ENCODE measurements at places on chromosomes 7 and 10.

DNA sequence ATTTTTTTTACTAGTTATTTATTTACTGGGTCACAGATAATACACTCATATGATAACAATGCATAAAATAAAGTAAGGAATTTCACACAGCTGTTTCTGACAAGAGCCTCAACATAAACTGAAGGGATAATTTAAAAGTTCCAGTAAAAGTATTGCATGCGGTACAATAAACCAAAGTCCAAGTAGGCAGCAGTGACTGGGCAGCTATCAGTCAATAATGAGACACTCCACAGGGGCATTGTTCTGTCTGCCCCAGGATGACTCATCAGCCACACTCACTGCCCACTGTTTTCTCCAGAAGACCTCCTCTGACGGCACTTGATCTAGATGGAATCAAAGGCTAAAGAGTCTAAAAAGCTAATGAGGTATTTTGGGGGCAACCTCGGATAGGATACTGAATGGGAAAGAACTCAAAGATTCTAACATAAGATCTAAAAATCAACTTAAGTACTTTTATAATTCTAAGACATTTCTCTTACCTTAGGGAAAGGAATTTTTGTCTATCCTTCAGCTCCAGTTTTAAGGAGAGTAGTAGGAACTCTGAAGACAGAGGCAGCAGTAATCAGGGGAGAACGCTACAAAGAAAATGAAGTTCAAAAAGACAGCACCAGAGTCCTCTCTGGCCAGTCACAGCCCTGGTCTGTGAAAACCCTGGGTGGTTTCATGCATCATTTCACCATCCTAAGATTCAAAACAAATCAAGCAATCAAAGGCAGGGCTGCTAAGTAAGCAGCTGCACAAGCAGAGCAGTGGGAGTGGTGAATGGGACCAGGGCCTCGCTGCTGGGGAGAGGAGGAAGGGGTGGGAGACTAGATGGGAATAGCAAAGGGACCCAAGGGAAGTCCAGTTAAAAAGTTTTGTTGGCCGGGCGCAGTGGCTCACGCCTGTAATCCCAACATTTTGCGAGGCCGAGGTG lies 175.1 kb downstream of the AVL9 start:
- no peak for DNase-seq

- no peak for DNase-seq
Measured at GRCh38 chr7:70376561-70377031, 755.3 kb upstream of the GALNT17 start.

- DNase-seq, result peak; percentile 86
Measured at GRCh38 chr7:65554-65953, 126.8 kb upstream of the FAM20C start.

- DNase-seq, result peak; percentile 74
Measured at GRCh38 chr10:77970869-77971803, 44.6 kb upstream of the DLG5 start.

DNA sequence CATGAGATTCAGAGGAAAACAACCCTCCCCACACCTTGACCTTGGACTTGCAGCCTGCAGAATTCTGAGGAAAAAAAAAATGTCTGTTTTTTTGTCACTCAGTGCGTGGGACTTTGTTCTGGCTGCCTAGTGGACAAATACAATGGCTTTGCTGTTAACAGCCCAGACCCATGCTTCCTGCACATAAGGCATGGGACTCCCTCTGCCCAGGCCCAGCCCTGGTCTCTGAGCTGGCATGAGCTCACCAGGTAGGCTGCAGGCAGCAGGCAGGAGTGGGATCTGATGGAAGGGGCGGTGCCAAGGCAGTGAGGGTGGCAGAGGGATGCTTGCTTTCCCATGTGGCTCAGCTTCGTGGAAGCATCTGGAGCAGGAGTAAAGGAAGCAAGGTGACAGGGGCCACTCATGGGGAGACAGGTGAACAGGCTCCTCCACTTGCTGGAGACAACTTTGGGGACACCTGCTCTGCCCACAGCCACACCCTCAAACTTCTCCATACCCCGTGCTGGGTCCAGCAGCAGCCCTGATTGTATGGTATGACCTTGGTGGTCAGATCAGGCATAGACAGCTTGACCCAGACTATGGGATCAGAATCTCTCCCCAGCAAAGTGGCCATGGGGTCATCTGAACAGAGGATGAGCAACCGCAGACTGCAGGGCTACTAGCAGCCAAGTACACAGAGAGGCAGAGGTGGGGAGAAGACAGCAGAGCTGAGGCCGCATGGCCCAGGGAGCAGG lies 27.0 kb downstream of the ANXA8 start:
- no peak for DNase-seq

Measured in adrenal gland (tissue), 19 donors.